Activated CD8-positive, alpha-beta T cell treated with anti-CD3 and anti-CD28 coated beads for 36 hours (primary cell): ENCODE measurements at places on chromosomes 16 and 17.

DNA sequence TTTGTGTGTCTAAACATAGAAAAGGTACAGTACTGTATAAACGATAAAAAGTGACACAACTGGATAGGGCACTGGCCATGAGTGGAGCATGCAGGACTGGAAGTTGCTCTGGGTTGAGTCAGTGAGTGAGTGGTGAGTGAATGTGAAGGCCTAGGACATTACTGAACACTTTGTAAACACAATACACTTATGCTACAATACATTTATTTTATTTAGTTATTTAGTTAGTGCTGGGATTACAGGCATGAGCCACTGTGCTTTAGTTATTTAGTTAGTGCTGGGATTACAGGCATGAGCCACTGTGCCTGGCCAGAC lies 4.6 kb downstream of the CFAP20 start:
- no peaks in the 10 kb centered on the region for H3K27me3 ChIP-seq
- peaks cover 67% of the 10 kb centered on the region for H3K4me1 ChIP-seq
- H3K27ac ChIP-seq: no peak overlapping the region
- no peak overlapping the region for H3K4me3 ChIP-seq
- DNase-seq: no peak

DNA sequence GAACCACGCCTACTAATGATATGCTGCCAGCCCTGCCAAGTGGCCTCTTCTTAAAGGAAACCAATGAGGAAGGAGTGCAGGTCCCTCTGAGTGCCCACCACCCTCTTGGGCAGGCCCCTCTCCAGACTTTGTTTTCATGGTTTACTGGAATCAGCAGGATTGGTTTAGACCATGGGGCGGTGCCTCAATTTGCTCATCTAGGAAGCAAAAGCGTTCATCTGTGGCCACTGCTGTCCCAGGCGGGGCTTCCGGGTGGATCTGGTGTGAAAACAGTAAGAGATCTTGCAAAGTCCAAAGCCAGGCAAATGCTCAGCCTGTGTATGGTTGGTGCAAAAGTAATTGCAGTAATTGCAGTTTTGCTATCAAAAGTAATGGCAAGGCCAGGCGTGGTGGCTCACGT lies 71.3 kb downstream of the AMFR start:
- H3K27me3 ChIP-seq: no peaks in the 10 kb centered on the region
- no peak overlapping the region for H3K4me3 ChIP-seq
- no peak overlapping the region for H3K27ac ChIP-seq
- peaks cover 28% of the 10 kb centered on the region for H3K4me1 ChIP-seq

GRCh38 chr16:23615805-23616204 lies 19.7 kb upstream of the NDUFAB1 start:
- DNase-seq: no peak
- H3K4me3 ChIP-seq: no peak overlapping the region
- no peaks in the 10 kb centered on the region for H3K4me1 ChIP-seq
- H3K36me3 ChIP-seq: peaks cover 31% of the 10 kb centered on the region

- DNase-seq: peak; percentile 78
- H3K4me1 ChIP-seq: peaks cover 67% of the 10 kb centered on the region
- H3K27me3 ChIP-seq: no peaks in the 10 kb centered on the region
Measured at GRCh38 chr17:80743181-80743771, 198.6 kb downstream of the RPTOR start.

- DNase-seq: no peak
- H3K4me3 ChIP-seq: no peak overlapping the region
- H3K4me1 ChIP-seq: peaks cover 23% of the 10 kb centered on the region
- no peaks in the 10 kb centered on the region for H3K36me3 ChIP-seq
- H3K27me3 ChIP-seq: peaks cover 87% of the 10 kb centered on the region
- H3K27ac ChIP-seq: no peak overlapping the region
Measured at GRCh38 chr17:39599004-39599664, 8.6 kb downstream of the NEUROD2 start.

DNA sequence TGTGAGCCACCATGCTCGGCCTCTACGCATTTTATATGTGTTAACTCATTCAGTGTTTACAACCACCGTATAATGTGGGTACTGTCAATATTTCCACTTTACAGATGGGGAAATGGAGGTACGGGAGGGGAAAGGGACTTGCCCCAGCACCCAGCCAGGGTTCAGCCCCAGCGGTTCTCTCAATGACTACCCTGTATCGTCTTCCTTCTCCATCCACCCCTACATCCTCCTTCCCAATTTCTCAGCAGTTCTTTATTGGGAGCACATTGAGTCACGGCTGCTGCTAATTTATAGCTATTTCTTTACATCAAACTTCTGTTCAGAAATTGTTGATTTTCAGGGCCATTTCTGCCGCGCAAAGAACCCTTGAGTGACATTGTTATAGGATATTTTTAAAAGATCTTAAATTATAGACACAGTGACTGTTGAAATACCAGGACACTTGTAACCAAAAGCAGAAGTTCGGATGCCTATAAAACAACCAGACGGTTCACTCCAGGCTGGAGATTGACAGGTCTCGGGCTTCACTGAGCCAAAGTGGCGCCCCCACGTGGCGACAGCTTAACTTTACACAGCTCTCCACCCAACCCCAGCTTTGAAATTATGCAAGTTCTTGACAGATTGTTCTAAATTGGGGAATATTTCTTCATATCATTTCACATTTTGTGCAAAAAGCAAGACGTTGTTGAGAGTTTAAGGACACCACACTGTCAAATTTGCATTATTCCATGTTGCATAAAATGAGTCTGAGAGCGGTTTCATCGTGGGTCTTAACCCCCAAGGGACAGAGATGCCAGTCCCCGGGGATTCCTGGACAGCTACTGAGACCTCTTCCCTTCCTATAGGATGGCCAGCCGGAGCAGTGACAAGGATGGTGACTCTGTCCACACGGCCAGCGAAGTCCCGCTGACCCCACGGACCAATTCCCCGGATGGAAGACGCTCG lies 11.8 kb downstream of the SYT17 start:
- peaks cover 4% of the 10 kb centered on the region for H3K27me3 ChIP-seq
- H3K27ac ChIP-seq: no peak overlapping the region
- peak; percentile 58 for DNase-seq
- H3K36me3 ChIP-seq: no peaks in the 10 kb centered on the region
